Neural crest cell (in vitro differentiated cells): ENCODE measurements at places on chromosomes 12 and 14.

- no peaks in the 10 kb centered on the region for H3K27me3 ChIP-seq
- H3K27ac ChIP-seq, result peak overlapping the region; percentile 74
- peaks cover 26% of the 10 kb centered on the region for H3K4me1 ChIP-seq
- H3K36me3 ChIP-seq, result no peaks in the 10 kb centered on the region
- no peak overlapping the region for H3K4me3 ChIP-seq
Measured at GRCh38 chr14:75636100-75636692, 24.5 kb downstream of the ERG28 start.

DNA sequence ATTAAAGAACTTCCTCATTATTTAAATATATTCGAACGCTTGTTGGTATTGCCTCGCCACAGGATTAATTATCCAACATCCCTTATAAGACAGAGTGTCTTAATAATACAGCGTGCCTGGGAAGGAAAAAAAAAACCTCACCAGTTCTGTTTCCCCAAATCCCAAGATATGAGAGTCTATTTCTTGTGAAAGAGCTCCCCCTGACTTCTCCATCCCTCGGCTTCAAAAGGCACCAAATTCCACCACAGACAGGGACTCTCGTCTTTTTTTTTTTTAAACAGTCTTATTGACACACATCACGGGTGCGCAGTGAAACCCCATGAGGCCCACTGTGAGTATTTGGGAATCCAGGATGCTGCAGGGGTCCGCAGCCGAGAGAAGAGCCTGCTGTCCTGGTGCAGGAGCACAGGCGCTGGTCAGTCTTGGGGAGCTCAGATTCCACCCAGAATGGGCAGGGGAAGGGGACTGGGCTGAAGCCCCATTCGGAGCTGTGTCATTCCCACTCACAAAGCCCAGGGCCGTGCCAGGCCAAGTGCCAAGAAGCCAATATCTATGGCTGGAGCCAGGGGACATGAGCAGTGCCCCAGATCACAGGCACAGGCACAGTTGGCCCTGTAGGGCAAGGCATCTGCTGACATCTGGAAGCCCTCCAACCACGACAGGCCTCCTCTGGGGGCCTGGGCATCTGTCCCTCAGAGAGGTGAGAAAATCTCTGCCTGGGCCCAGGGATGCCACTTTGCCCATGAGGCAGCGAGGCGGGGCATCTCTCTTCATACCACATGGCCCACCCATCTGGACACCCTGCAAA is 71.9 kb downstream of the BCL11B start:
- H3K4me1 ChIP-seq, result peaks cover 24% of the 10 kb centered on the region
- H3K36me3 ChIP-seq, result no peaks in the 10 kb centered on the region
- peaks cover 10% of the 10 kb centered on the region for H3K27me3 ChIP-seq
- H3K27ac ChIP-seq, result no peak overlapping the region
- no peak overlapping the region for H3K4me3 ChIP-seq

DNA sequence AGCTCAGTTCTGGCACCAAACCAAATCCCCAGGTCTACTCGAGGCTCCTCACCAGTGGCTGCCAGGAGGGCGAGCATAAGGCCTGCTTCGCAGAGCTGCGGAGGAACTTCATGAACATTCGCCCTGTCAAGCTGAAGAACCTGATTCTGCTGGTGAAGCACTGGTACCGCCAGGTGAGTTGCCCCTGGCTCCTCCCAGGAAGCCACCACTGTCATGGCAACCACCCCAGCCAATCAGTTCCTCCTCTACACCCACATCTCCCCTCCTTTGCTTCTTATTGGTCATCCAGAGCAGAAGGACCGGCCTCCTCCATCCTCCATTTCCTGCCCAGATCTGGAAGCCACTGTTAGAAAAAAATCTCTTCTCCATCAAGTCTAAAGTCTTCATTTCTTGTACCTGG is 17.2 kb upstream of the OAS2 start:
- no peaks in the 10 kb centered on the region for H3K4me1 ChIP-seq
- H3K4me3 ChIP-seq, result no peak overlapping the region
- no peak for DNase-seq

- no peak overlapping the region for H3K4me3 ChIP-seq
- H3K27ac ChIP-seq, result no peak overlapping the region
- H3K27me3 ChIP-seq, result no peaks in the 10 kb centered on the region
- peaks cover 4% of the 10 kb centered on the region for H3K4me1 ChIP-seq
Measured at GRCh38 chr14:88496414-88496813, 58.4 kb downstream of the PTPN21 start.

GRCh38 chr14:54330876-54331275 is 65.9 kb upstream of the CDKN3 start:
- H3K27me3 ChIP-seq, result no peaks in the 10 kb centered on the region
- H3K4me1 ChIP-seq, result peaks cover 6% of the 10 kb centered on the region
- DNase-seq, result no peak
- no peak overlapping the region for H3K4me3 ChIP-seq

DNA sequence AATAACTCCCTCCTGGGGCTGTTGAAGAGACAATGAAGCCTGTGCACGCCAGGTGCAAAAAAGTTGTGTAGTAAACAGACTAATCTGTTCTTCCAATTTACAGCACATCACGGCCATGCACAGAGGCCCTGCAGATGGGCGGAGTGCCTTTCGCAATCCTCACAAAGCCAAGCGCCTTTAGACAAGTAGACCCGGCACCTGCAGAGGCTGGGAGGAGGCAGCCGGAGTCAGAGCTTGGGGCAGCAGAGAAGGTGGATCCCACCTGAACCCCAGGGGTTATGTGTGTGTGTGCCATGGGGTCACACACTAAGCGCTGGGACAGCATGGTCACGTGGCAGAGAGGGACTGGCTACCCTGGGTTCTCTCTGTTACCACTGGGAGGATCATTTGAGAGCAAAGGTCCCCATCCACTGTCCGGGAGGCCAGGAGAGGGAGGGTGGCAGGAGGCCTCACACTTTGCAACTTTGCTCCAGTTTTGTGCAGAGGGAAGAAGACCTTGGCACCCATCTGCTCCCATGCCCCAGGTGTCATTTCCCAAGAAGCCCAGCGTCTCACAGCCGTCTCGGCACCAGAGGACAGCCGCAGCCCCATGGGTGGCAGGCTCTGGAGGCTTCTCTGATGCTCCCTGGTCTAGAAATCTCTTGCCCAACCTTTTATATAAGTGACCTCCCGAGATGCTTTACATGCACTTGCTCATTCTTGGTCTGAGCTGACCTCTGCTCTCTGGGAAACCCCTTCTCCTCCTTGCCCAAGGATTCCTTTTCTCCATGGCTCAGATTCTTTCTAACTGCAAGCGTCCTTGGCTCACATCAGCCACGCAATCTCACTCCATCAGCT is 80.0 kb upstream of the DICER1 start:
- H3K27me3 ChIP-seq, result no peaks in the 10 kb centered on the region
- H3K4me3 ChIP-seq, result no peak overlapping the region
- H3K27ac ChIP-seq, result no peak overlapping the region

- H3K27me3 ChIP-seq, result no peaks in the 10 kb centered on the region
- H3K36me3 ChIP-seq, result peaks cover 9% of the 10 kb centered on the region
- peaks cover 27% of the 10 kb centered on the region for H3K4me1 ChIP-seq
- no peak for DNase-seq
- no peak overlapping the region for H3K27ac ChIP-seq
- no peak overlapping the region for H3K4me3 ChIP-seq
Measured at GRCh38 chr14:61706096-61706690, 10.9 kb downstream of the HIF1A start.

- H3K4me3 ChIP-seq, result no peak overlapping the region
- no peaks in the 10 kb centered on the region for H3K27me3 ChIP-seq
- H3K27ac ChIP-seq, result no peak overlapping the region
- no peak for DNase-seq
- H3K4me1 ChIP-seq, result no peaks in the 10 kb centered on the region
- peaks cover 10% of the 10 kb centered on the region for H3K36me3 ChIP-seq
Measured at GRCh38 chr12:116924558-116925453, 14.1 kb downstream of the FBXW8 start.
